CD4-positive, alpha-beta T cell treated with Interleukin-4 for 4 hours (primary cell): ENCODE measurements at places on chromosomes 13 and 19.

DNA sequence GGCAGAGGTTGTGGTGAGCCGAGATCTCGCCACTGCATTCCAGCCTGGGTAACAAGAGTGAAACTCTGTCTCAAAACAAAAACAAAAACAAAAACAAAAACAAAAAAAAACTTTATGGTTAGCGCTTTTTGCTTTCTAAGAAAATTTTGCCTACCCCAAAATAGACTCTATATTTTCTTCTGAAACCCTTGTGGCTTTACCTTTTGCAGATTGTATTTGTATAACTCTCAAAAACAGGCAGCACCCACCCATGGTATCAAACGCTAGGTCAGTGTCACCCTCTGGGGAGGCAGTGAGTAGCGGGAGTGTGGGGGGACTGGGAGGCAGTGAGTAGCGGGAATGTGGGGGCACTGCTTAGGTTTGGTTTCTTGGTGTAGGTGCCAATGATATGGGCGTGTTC lies 7.5 kb upstream of the SLC39A3 start:
- no peak for DNase-seq

- DNase-seq, result no peak
Observed at GRCh38 chr13:63161219-63161618, 1745.6 kb upstream of the PCDH20 start.

- no peak for DNase-seq
Observed at GRCh38 chr13:37531049-37531448, 67.5 kb downstream of the POSTN start.

DNA sequence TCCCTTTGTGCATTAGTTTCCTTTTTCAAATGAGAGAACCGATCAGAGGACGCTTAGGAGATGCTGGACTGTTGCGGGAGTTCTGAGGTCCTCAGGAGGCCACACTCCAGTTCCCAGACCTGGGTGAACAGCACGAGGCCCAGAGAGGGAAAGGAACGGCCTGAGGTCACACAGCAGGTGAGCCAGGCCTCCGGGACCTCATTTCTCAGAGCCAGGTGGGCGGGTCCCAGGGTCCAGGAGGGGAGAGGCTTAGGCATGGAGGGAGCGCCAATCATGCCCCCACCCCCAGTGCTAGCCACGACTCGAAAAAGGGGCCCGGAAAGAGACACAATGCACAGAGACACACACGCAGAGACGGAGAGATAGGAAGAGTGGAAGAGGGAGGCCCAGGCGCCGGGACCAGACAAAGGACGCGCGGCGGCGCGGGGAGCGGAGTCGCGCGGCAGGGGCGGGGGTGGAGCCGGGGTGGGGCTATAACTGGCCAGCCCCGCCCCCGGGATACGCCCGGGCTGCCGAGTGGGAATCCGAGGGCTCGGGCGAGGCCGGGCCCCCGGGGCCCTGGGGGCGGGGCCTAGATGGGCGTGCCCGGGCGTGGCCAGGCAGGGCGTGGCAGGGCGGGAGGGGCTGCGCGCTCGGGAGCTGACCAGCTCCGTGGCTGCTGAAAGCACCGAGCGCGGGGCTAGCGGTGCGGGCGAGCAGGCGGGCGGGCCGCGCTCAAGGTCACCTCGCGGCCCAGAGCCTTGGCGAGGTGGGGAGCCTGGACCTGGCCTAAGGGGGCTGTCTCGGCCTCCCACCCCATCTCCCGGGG lies 1.6 kb downstream of the ELAVL3 start:
- DNase-seq, result no peak

DNA sequence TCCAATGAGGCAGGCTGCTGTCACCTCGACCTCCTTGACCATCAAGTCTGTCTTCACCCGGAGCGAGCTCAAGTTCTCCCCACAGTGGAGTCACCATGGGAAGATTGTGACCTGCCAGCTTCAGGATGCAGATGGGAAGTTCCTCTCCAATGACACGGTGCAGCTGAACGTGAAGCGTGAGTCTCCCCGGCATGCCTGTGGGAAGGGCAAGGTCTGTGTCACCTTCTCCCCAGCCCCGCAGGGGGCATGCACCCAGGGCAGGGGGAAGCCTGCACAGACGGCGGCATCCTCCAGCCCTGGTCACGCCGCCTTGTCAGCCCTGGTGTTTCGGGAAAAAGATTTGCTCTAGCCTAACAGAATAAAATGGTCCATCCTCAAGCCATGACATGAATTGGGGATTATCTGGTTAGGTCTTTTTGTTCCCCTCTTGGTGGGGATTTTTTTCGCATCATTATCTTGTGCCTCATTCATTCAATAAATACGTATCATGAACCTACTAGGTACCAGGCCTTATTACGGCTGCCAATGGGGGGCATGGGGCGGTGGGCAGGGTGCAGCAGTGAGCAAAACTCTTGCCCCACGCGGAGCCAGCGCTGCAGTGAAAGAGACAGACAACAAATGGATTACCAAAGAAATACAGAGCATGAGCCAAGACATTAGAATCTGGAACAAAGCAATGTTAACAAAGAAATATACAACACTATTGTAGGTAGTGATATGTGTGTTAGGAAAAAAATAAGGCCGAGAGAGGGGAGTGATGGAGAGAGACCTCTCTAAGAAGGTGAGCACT lies 7.4 kb downstream of the CD22 start:
- DNase-seq, result no peak

DNA sequence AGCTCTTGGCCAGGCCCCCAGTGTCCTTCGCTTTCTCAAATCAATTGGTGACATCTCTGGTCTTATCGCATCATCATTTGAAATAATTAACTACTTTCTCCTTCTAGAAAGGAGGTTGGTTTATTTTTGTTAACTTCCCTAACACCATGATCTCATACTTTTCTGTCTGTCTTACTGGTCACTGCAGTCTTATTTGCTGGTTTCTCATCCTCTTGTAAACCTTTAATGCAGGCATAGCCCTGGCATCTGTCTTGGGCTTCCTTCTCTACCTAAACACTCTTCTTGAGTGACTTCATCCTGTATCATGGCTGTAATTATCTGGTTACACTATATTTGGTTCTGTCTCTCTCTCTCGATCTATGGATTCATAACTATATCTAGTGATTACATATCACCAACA lies 152.8 kb downstream of the CYSLTR2 start:
- no peak for DNase-seq

DNA sequence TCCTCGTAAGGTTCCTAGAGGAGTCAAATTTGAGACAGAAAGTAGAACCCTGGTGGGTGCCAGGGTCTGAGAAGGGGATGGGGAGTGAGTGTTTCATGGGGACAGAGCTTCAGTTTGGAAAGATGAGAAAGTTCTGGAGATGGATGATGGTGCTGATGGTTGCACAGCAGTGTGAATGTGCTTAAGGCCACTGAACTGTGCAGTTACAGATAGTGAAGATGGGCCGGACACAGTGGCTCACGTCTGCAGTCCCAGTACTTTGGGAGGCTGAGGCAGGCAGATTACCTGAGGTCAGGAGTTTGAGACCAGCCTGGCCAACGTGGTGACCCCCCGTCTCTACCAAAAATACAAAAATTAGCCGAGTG lies 917 bp downstream of the SPC24 start:
- DNase-seq, result no peak

GRCh38 chr19:41844601-41845000 lies at the start of gene LYPD4:
LYPD4 (minus strand) TSS chr19:41844683; CDS start chr19:41839285, 5,398 bp downstream.
- DNase-seq, result no peak

DNA sequence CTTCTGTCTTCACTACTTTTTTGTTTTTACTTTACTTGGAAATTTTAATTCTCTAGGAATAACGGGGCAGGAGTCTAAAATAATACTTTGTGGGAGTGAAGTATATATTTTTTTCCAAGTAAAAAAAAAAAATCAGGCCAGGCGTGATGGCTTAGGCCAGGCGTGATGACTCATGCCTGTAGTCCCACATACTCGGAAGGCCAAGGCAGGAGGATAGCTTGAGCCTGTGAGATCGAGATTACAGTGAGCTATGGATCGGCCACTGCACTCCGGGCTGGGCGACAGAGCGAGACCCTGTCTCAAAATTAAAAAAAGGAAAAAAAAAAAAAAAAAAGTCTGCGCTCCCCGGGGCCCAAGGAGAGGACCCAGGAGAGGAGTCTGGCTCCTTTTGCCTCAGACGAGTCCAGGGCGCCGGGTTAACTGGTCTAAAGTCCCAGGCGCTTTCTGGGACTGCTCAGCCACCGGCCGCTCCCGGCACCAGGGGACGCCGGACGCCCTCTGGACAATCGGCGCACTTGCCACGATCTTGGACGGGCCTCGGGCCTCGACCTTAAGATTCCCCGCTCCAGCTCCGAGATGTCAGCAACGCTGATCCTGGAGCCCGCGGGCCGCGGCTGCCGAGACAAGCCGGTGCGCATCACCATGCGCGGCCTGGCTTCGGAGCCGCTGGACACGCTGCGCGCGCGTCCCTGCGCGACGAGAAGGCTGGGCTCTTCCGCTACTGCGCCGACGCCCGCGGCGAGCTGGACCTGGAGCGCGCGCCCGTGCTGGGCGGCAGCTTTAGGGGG lies 2.7 kb upstream of the ZFP82 start:
- no peak for DNase-seq

- DNase-seq, result no peak
Observed at GRCh38 chr19:37936166-37936565, 29.2 kb downstream of the SIPA1L3 start.

GRCh38 chr19:45762870-45763631 lies 6.0 kb downstream of the SIX5 start:
- no peak for DNase-seq

- no peak for DNase-seq
Observed at GRCh38 chr13:35860661-35861060, 270.5 kb downstream of the DCLK1 start.

- no peak for DNase-seq
Observed at GRCh38 chr13:36414461-36414860, 17.8 kb upstream of the CCNA1 start.

- DNase-seq, result no peak
Observed at GRCh38 chr13:30103161-30103840, 204.1 kb downstream of the KATNAL1 start.

DNA sequence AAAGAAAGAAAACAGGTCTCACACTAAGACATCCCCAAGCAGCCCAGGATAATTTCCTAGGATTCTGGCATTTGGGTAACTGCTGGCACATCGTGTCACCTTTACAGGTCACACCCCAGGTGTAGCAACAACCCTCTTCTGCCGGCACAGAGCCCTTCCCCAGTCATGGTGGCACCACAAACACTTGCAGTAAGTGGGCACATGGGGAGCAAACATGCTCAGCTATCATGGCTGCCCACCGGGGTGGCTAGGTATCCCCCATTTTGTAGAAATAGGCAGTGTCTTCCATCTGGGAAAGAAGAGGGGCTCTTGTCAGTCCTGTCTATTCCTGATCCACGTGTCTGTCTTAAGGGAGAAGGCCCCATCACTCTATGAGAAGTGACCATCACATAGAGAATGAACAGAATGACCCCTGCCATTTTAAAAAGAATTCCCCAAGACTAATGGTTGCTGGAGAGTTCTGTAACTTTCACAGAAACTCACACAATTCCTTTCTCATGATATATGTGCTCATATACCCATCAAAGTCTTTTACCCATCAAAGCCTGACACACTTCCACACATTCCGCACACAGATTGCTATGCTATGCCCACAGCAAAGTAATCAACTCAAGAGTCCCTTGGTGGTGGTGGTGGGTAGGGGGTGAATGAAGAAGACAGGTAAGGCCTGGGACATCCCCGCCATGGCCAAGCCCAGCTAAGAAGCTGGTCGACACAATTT lies 33.3 kb downstream of the BRD4 start:
- no peak for DNase-seq

DNA sequence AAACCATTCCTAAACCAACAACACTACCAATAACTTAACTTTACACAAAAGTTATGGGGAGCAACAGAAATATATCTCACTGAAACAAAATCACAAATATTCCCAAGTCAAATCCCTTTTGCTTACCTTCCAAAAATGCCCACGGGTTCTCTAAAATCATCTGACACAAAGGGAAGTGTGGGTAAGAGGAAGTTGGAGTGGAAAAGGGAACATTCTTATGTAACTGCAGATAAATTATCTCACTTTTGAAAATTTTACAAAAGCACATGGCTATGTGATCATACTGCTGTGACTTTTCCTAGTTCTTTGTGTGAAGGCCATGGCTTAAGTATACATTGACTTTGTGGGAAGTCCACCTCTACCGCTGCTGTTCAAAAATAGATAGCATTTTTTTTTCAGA lies 350.5 kb downstream of the GPC6 start:
- no peak for DNase-seq

GRCh38 chr19:6730153-6730804 lies 7.1 kb downstream of the GPR108 start:
- no peak for DNase-seq

DNA sequence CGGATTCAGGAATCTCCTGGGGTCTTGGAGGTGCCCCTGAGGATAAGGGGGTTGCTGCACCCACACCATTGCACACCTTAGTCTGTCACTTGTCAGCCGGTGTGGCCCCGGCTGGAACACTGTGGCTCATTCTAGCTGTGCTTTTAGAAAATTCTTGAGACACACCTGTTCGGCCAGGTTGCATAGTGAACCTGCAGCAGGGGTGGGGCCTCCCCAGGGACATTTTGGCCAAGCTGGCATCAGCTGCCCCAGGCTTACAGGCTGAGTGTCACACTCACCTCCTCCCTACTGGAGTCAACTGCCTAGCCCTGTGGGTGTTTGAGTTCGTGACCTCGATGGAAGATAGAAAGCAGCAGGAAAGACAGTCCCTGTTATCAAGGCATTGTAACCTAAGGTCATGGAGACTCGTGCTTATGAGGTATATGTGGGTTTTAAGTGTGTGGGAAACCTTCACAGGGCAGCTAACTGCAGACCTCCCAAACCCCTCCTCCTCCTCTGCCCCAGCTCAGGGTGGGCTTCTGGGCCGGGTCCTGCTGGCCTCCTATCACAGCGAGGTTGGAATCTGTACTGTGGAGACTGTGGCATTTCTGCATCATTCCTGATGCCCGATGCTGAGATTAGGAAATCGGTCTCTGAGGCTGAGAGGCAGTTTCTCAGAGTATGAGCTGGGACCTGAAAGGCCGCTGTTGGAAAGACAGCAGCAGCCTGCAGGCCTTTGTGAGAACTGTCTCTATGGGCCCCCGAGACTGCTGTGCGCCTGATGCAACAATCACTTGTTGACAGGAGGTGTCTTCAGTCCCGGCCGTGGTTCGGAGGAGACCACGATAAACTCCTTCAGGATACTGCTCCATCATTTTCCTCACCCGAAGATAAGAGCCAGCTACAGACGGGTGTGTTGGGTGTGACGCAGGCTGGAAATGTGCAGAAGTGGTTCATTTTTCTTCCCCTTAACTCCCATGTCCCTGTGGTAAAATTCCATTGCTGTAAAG lies 72.2 kb downstream of the ATP11A start:
- no peak for DNase-seq

GRCh38 chr13:28545583-28546333 lies 50.8 kb upstream of the FLT1 start:
- DNase-seq, result no peak

DNA sequence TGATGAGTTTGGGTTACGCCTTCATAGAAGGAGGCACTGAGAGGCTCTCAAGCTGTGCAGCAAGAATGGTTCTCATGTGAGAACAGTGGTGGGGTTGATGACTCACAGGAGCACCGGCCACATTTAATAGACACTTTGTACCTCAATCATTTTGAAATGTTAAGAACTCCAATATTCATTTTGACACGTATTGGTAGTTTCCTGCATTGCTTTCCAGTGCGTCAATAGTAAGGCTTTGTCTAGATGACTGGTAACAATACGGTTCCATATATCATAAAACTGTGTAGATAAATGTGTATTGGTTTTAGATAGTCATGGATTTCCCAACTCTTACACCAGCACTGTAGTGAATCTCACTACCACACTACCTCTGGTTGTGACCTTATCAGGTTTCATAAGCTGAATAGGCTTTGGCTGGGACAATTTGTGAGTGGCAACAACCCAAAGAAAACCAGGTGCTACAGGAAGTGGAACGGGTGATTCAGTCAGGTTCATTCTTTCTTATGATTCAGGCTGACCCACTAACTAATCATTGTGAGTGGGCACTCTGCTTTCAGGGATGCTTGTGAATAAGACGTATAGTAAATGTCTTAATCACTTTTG lies 362.6 kb downstream of the KLF5 start:
- no peak for DNase-seq

GRCh38 chr19:36103842-36104552 lies 6.9 kb upstream of the OVOL3 start:
- no peak for DNase-seq
